ENCODE measurements at places on chromosomes 12 and 14. TPM values are rescaled to one million over a fixed set of nuclear protein-coding genes. Genes with fewer than 3 reads are reported as not detected.

The CLEC4C gene
- not detected for total RNA-seq

The ARHGAP9 gene
- 0.60 TPM for total RNA-seq

The SIX6 gene
- not detected for total RNA-seq

The LRRIQ1 gene
- total RNA-seq, result 0.49 TPM

The CLEC1A gene
- total RNA-seq, result not detected

The P2RX7 gene
- not detected for total RNA-seq

The KRT3 gene
- 0.06 TPM for total RNA-seq

The RNF212B gene
- not detected for total RNA-seq

The ENDOU gene
- total RNA-seq, result not detected

The EAPP gene
- total RNA-seq, result 37.9 TPM

The TMEM30B gene
- total RNA-seq, result 0.25 TPM

The HOTAIR gene
- total RNA-seq, result 0.29 TPM

The RNU6-8 gene
- not detected for total RNA-seq

The ADGRD1 gene
- total RNA-seq, result 0.68 TPM

The RNASE3 gene
- total RNA-seq, result not detected

The MFAP5 gene
- total RNA-seq, result 0.07 TPM

The CFL2 gene
- 112 TPM for total RNA-seq

The FRS2 gene
- total RNA-seq, result 10.1 TPM

The LBHD2 gene
- not detected for total RNA-seq

The ACOT4 gene
- 2.0 TPM for total RNA-seq

The ACVR1B gene
- total RNA-seq, result 19.7 TPM

The RFX4 gene
- 0.08 TPM for total RNA-seq

The COPS7A gene
- 50.2 TPM for total RNA-seq

The MYH6 gene
- 0.10 TPM for total RNA-seq

The HNF1A gene
- 4.7 TPM for total RNA-seq

The CIROP gene
- total RNA-seq, result not detected

The BCL7A gene
- total RNA-seq, result 12.4 TPM

The PTPRO gene
- 0.05 TPM for total RNA-seq

The PLEKHD1 gene
- 0.05 TPM for total RNA-seq

The KIAA0586 gene
- total RNA-seq, result 6.8 TPM

The HCAR1 gene
- 0.02 TPM for total RNA-seq

The MSI1 gene
- 1.0 TPM for total RNA-seq

The PLBD1 gene
- 4.6 TPM for total RNA-seq

Data from A549 treated with AZD2906 at 1 μM for 4 hours (cell line).